Cardiac fibroblast (primary cell): ENCODE measurements at places on chromosomes 1 and 21.

- no peak for DNase-seq
These were observed 4.1 kb downstream of the ZNF683 start for GRCh38 chr1:26368486-26368885.

DNA sequence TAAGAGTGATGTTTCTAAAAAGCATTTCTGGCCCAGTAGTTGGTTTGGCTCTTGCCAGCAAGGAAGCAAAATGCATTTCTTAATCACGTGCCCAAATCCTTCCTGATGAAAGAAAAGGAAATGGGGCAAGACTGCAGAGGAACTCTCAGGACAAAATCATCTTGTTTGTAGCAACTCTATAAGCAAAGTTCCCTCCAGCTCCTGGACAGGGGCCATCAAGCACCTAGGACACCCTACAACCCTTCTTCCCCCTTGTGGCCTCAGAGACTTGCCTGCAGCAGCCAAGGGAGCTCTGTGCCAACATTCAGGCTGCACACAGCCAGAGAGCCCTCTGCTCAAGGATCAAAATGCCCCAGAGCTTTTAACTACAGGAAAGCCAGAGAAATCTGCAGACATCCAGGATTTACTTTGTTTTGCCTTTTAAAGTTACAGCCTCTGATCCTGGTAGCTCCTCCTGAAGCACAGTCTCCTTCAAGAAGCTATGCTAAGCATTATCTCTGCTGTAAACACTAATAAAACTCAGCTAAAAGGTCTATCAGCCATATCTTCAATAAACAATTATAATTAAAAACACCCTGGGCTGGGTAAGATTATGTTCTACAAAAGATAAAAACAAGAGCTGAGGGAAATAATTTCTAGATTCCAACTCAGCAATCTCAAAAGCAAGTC, 105.0 kb downstream of the KIAA0319L start:
- DNase-seq: peak; percentile 94

GRCh38 chr1:161994175-161994668, 29.4 kb downstream of the OLFML2B start:
- peak; percentile 60 for DNase-seq

- DNase-seq: peak; percentile 66
These were observed 2.9 kb downstream of the PADI3 start for GRCh38 chr1:17251701-17252376.

DNA sequence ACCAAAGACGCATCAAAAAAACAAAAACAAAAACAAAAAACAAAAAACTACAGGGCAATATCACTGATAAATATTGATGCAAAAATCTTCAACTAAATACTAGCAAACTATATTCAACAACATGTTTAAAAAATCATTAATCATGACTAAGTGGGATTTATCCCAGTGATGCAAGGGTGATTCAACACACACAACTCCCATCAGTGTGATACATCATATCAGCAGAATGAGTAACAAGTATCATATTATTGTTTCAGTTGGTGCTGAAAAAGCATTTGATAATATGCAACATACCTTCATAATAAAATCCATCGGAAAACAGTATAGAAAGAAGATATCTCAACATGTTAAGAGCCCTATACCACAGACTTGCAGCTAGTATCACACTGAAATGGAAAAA, 953.0 kb downstream of the AMY1C start:
- DNase-seq: no peak

DNA sequence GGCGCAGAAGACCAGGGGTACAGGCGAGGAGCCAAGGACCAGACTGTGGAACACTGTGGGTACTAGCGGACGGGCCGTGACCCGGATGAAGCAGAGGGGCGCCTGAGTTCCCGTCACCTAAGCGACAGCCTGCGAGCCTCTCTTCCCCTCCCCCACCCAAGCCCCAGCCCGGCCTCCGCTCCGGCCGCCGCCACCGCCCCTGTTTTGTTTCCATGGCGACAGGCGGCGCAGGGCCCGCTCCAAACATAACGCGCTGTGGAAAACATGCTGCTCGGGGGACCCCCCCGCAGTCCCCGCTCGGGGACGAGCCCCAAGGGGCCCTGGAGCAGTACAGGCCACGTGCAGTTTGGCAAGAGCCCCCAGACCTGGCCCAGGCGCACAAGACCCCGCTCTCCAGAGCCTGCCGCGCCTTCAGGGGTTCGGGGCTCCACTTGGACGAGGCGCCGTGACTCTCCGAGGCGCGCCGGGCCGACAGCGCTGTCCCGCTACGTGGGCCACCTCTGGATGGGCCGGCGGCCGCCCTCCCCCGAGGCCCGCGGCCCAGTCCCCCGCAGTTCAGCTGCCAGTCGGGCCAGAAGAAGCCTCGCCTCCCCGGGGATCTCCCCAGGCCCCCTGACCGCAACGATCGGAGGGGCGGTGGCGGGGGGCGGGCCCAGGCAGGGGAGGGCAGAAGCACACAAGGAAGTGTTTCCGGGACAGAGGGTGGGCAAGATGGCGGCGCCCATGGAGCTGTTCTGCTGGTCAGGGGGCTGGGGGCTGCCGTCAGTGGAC, at the start of gene MTX1:
Gene MTX1 (plus strand): TSS at position 155 of the 771 bp plus-strand sequence. CDS start 110 bp downstream, at position 265.
- peak; percentile 93 for DNase-seq

DNA sequence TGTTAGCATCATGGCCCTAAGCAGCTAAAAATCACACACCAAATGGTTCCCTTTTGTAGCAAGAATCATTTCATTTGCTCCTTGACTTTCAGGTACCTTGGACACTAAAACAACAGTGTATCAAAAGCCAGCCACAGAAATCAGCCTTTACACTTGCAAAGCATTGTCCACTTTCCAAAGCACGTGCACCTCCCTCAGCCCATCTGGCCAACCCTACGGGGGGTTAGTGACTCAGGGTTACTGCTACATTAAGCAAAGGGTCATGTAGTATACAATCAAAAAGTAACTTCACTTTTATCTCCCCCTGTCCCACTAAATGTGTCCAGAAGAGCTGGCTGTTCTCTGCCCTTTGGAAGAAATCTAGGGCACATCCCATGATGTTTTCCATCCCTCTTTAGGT, 149.7 kb downstream of the HIVEP3 start:
- DNase-seq: no peak

GRCh38 chr1:38818175-38818976, 41.2 kb downstream of the RRAGC start:
- DNase-seq: peak; percentile 19

- no peak for DNase-seq
These were observed 25.7 kb downstream of the PMVK start for GRCh38 chr1:154910851-154911250.

- no peak for DNase-seq
These were observed 6.1 kb upstream of the GJB3 start for GRCh38 chr1:34774957-34775356.

DNA sequence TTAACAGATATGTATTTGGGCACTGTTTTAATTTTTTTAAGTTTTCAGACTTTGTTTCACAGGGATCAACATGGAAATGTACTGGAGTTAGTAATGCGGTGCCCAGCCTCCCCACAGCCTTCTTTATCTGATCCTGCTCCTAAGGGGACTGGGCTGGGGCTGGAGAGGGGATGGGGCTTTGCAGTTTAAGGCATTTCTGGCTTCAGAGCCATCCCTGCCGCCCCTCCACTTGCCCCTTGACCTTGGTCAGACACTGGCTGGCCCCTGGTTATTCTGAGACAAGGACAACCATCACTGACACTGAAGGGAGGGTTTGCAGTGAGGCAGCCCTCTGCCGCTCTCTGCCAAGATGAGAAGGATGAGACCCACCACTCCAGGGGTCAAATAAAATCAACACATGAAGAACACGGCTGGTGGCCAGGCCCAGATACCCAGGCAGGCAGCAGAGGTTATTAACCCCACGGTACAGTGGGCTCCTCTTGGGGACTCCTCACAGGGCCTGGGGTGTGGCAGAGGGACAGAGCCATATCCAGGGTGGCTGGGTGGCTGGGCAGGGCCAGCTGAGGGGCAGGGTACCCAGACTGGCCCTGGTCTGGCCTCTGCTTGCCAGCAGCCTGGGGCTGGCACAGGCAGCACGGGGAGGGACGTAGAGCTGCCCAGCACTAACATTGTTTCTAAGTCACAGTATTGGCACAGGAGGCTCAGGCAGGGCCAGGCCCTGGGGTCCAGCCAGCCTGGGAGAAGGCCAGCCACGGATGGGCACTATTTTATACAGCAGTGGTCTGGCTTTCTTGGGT, 7.2 kb upstream of the UBE2U start:
- no peak for DNase-seq

DNA sequence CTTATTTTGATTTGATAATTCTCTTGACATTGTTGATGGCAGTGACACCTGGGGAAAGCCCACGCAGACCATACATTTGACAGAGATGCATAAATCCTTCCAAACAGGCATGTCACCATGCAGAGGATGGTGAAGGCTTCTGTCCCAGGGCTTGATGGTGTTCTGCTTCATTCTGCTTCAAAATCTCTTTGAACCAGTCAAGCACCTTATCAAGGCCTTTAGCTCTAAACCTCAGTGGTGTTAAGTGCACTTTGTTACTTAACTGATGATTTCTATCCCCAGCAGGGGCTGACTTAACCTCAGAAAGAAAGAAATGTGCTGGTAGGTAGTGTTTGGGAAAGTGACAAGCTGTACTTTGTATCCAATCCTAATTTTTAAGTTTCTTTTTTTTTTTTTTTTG, 81.1 kb downstream of the RRAGC start:
- DNase-seq: no peak

DNA sequence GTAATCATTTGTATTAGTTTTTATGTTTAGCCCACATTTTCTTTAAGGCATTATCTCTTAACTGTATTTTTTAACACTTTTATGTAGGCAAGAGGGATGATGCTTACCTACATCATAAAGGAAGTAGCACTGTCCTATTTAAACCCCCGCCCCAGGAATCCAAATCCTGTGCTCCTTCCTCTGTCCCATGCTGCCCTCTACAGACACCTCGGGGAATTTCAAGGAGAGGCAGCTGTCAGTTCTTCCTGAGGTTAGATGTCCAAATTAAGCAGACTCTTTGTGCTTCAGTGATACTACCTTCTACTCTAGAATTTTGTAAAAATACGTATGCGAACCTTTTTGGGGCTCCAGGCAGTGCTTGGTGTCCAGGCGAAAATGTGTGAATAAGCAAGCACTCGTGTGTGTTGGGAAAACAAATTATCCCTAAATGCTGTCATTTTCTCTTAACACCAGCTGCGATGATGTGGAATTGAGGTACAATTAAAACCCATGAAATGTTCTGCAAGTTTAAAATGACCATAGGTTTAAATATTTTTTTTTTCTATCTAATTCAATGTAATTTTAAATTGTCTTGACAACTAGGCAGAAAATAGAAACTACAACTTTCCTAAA, 19.2 kb downstream of the CRCT1 start:
- DNase-seq: peak; percentile 38

DNA sequence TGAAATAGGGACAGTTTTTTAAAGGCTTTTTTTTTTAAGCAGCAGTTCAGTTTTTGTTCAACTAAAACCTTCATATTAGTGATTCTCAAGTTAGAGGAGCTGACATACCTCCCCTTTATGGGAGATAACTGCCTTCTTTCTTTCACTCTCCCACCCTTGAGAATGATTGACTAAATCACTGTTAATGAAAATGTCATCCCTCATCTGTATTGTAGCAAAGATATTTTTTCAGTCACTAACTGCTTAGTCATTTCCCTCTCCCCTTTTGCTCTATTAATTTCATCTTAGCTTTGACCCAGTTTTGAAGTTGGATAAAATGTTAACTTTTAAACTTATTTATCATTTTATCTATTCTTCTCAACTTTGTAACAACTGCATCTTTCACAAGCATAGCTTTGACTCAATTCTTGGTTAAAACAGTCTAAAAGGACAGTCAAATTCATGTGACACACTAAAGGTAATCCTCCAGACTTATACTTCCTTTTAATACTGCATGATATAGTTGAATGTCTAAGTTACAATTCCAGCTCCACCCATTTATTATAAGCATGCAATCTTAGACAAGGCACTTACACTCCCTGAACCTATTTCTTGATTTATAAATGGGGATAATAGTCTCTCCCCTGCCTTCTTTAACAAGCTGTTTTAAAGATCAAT, 17.1 kb downstream of the CAPZA1 start:
- no peak for DNase-seq

DNA sequence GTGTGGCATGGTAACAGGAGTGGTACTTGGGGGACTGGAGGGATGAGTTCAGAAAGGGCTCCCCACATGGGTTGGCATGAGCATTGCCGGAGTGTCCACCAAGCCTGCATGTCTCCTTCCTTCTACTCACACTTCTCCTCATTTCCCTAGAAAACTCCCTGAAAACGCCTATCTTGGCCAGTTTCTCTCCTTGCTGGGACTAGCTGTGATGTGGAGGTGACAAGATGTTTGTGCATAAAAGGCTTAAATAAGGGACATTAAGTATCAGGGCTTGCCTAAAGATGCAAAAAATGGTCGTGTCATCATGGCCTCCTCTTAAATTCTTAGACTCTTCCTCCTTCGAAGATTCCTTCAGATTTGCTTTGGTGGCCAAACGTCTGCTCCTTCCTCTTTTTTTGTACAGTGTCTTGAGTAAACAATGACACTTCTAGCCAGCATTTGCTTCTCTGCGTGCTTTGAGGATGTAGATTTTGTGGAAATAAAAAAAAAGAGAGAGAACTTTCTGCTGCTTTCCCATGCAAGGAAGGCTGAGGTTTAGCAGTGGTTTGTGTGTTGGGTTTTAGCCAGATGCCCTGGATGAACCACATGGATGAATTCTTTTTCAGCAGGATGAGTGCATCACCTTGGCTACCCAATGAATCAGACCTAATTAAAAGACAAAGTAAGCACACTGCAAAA, 239.1 kb upstream of the IRF2BP2 start:
- peak; percentile 71 for DNase-seq

DNA sequence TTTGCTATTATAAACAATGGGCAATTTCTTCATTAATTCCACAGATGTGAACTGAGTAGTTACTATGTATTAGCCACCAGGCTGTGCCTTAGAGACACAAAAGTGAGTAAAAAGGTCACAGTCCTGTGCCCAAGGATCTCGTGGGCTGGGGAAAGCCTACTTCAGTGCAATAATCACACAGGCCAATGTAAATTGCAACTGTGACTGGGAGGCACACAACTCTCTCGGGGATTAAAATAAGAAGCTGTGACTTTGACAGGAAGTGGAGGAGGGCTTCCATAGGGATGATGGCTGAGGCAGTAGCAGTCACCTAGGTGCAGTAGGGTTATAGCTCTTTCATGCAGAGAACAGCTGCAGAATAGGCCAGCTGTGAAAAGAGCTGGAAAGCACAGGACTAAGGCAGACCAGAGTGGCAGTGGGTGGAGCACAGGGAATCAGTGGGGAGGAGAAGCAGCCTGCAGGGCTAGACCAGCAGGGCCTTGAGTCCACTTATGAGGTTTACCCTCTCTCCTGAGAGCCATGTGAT, 121.9 kb downstream of the MAB21L3 start:
- no peak for DNase-seq

GRCh38 chr1:20237646-20238045, 51.3 kb upstream of the PLA2G2C start:
- peak; percentile 3 for DNase-seq

- DNase-seq: no peak
These were observed 126.7 kb downstream of the TLR5 start for GRCh38 chr1:223016381-223016780.

GRCh38 chr1:231522931-231523642, 5.4 kb upstream of the TSNAX start:
- no peak for DNase-seq

DNA sequence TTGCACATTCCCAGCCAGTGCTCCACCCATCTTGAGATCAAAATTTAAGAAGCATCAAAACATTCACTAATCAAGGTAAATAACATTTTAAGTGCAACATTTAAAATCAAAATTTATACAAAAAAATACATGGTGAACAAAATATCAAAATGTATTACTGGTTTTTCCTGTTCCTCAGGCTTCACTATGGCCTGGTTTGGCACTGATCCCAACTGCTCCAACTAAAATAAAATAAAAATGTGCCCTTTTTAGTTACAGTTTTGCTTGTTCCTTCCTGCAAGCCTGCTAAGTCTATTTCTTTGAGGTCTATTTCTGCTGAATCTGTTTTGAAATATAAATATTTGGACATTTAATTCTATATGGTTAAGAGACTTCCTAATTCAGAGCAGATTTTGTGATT, 54.9 kb downstream of the ADAMTS1 start:
- no peak for DNase-seq
